RPMI8226 (cell line): ENCODE measurements at places on chromosomes 7 and 10.

DNA sequence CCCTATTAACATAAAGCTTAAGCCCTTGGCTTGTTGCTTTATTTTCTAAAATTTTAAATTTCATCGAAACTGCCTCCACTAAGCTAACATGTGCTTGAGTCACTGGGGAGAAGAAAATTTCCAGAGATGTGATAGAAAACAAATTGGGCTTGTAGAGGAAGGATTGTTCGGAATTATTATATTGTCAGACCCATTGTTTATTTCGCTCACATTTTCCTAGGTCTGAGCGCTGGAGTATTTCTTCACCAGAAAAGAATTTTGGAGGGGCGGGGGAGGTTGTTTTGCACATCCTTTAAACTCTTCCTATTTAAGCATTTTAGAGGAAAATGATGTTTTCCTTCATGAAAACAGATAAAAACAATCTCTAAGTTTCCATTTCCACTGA, 29.1 kb downstream of the CELF2 start:
- no peak for DNase-seq

DNA sequence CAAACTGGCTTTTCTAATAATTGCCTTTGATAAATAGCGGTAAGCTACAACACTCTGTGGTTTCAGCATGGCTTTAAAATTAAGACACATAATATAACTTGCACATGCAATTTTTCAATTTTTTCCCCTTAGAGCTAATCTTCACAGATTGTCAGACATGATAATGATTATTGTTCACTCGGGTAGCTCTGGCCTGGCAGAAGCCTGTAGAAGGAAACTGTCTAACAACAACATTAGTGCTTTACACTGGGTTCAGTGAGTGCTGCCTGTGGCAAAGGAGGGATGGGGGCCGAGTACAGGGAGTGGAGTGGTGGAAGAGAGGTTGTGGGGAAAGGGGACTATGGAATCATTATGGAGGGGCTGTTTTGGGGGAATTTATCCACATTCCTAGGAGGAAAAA, 67.2 kb upstream of the AUTS2 start:
- no peak for DNase-seq

DNA sequence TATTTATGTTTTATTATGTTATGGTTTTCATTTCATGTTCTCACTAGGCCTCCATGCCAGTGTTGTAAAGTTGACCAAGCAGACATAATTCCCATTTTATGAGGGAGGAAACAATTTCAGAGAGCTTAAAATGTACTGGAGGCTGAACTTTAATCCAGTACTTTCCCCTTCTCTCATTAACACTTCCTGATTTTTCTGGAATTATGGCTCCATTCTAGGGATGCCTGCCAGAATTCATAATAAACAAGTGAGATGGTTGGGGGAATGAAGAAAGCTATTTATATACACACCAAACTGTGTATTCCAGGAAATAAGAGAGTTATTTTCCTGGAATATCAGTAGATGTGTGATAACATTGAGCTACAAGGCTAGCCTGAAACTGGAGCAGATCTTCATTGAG, 6.9 kb downstream of the TMEM236 start:
- no peak for DNase-seq

GRCh38 chr10:119619215-119619614, 22.5 kb upstream of the TIAL1 start:
- DNase-seq, result no peak

DNA sequence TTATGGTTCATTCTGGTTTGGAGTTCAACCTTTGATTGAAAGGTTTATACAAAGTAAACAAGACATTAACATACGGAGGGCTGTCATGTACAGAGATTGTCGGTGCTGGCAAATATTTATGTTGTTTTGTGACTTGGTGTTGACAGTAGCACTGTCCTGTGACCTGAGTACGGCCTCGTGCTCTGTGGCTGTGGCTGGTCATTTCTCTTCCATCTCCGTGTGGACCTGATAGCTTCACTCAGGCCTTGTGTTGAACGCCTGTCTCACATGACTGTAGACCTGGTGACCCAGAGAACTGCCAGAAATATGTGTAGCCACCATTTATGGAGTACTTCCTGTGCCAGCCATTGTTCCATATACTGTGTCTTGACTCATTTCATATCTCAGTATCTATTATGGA, 311.6 kb downstream of the CCDC3 start:
- no peak for DNase-seq

- DNase-seq, result no peak
Observed at GRCh38 chr7:104836976-104837375, 177.0 kb upstream of the KMT2E start.

GRCh38 chr10:78604721-78605120, 464.0 kb upstream of the ZMIZ1 start:
- DNase-seq, result no peak

DNA sequence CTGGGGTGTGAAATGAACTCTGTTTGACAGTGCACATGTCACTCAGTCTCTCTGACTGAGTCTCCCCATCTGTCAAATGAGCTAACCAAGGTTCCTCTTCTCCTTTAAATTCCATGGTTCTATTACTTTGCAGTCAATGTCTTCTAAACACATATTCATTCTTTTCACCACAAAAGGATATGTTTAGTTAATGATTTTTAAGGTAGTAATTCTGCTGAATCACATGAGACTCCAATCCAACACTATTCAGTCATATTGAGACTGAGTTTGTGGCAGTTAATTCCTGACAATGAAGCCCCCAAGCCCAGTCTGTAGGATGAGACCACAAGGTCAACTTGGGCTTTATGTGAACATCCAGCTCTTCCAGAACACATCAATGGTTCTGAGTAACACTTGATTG, 85.3 kb downstream of the CALN1 start:
- DNase-seq, result no peak

GRCh38 chr10:43731486-43731885, 82.8 kb upstream of the ZNF32 start:
- DNase-seq, result no peak

- no peak for DNase-seq
Observed at GRCh38 chr7:4713183-4713784, 31.2 kb downstream of the FOXK1 start.

DNA sequence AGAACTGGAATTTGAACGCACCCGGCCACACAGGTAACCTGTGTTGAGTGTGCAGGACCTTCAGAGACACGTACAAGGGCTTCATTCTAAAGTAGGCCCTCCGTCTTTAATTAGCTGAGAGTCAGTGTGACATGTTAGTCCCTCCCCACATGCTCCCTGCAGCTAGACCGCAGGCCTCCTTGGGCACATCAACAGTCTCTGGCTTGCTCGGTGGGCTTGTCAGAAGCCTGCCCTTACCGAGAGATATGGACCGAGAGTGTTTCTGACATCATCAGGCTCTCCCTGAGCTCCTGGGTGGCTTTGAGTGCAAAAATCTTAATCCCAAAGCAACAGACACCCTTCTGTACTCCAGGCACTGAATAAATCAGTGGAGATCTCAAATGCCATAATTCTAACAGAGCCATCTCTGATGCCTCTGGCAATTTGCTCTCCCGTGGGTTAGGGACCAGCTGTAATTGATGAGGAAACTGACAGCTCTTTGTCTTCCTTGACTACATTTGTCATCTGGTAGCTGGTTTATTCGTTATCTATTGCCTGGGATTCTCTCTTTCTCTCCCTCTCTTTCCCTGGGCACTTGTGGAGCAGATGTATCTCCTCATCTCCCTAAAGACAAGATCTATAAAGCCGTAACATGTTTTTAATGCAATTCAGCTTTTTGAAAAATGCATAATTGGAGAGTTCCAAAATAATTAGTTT, 850.6 kb downstream of the TYW1 start:
- DNase-seq, result no peak

GRCh38 chr7:99396418-99397296, 11.7 kb downstream of the PDAP1 start:
- DNase-seq, result no peak

DNA sequence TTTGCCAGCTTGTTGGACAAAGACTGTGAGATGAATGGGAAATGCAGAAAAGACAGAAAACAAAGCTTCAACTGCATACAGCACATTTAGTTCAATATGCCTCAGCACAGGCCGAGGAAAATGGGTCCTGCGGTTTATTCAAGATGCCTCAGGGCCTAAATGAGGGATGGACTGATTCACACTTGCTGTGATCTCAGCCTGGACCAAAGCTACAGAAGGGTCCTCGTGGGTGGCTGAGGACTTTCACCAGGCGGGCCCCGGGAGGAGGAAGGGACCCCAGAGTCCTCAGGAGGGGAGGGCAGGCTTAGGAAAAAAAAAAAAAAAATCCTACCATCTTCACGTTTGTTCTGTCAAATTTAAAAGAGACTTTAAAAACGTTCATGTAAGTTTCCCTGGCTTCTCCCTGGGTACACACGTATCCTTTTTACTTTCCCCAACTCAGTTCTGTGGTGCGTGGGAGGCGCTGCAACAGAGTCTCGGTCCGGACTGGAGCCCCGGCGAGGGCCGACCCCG, 624 bp upstream of the ZNF783 start:
- DNase-seq, result peak; percentile 40

DNA sequence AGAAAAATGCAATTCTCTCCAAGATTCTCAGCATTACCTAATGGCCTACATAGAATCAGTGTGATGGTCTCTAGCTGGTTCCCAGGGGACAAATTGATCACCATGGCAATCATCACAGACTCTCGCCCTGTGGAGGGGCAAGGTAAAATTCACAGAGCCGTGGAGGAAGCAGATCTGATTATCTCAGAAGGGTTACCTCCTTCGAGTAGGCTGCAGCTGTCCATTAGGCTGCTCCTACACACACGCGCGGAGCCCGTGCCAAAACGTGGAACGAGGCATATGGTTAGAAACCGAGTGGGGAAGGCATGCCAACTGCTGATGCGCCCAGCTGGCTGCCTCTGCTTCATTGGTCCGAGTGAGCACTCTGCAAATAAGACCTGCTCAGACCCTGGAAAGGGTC, 52.8 kb upstream of the PTER start:
- DNase-seq, result no peak

- DNase-seq, result no peak
Observed at GRCh38 chr10:86258499-86258898, 108.1 kb downstream of the GRID1 start.

DNA sequence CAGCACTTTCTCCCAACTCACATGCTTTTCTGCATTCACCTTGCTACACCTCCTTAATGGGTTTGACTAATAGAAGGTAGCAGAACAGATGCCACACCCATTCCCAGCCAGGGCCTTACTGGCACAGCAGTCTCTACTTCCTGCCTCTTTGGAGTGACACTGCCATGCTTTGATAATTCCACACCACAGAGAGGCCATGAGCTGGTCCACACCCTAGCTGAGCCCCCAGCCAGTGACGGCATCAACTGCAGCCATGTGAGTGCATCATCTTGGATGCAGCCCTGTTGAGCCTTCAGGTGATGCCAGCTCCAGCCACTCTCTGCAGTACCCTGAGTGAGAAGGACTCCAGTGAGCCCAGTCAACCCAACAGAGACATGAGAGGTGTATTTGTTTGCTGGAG, 27.5 kb upstream of the EZH2 start:
- DNase-seq, result no peak

GRCh38 chr10:111837985-111838384, 345.6 kb downstream of the GPAM start:
- DNase-seq, result no peak

DNA sequence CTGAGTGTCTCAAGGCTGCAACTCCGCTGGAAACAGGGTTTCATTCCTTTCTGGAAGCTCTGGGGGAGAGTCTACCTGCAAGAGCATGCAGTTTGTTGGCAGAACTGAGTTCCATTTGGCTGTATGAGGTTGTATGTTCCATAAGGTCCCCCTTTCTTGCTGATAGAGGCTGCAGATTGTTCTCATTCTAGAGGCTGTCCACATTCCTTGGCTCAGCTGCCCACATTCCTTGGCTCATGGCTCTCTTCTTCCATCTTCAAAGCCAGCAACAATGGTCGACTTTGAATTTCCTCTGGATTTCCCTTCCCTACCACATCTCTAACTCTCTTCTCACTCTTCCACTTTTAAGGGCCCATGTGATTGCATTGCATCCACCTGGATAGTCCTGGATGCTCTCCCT, 147.3 kb upstream of the CDCA7L start:
- no peak for DNase-seq

- DNase-seq, result no peak
Observed at GRCh38 chr10:1044146-1044545, 4.8 kb downstream of the IDI1 start.

DNA sequence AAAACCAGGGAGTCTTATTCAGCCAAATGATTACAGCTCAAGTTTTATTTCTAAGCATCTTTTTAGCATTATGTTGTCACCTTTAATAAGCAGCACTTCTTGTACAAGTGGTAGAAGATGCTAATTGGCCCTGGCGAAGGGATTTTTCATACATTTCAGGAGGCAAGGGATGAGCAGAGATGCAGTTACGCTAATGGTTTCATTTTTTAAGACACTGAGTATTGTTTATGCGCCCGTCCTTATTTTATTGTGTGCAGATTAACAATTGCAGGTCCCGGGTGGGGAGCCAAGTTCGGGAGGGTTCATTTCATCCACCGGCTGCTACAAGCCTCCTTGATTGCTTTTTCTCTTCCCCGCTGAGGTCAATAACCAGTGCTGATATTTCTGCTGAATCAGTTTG, 350.4 kb upstream of the FOXK1 start:
- DNase-seq, result no peak

GRCh38 chr10:78732381-78732780, 336.4 kb upstream of the ZMIZ1 start:
- no peak for DNase-seq

- DNase-seq, result no peak
Observed at GRCh38 chr10:54961040-54961439, 160.0 kb upstream of the PCDH15 start.

DNA sequence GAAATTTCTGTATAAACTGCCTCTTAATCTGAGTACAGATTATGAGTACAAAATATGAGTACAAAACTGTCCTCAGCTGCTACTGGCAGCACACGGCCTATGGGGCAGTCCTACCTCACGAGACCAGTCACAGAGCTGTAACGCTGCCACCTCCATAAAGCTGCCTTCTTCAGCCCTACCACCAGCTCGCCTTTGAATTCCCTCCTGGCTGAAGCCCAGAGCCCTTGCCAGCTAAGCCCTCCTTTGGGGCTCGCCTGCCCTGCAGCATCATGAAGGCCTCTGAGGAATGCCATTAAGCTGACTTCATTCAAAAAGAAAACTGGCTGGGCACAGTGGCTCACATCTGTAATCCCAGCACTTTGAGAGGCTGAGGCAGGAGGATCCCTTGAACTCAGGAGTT, 180.0 kb upstream of the SH2B2 start:
- no peak for DNase-seq

DNA sequence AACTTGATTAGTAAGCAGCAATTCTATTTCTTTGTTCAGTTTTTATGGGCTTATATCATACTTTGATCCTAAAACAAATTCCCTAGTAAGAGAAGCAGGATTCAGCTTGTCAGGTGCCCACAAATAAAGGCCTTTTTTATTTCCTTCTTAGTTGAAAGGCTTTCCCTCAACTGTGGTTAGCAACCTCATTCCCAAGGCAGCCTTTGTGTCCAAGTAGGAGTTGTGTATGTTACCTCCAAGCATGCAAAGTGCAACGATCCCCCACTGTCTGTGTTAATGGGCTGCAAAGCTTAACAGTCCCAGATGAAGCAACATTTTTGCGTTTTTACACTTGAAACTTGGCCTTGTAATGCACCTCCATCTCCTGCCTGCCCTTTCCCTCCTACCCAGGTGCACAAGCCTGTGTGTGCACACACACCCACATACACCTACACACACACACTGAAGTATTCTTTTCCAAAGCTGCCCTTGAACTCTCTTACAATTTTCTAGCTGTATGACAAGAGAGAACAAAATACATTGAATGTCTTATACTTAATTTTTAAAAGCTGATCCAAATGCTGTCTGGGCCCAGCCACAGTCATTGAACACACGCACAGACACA, 278.2 kb downstream of the SNX13 start:
- no peak for DNase-seq

GRCh38 chr10:7410301-7410861, 453 bp downstream of the SFMBT2 start:
- peak; percentile 32 for DNase-seq
